Stimulated activated CD8-positive, alpha-beta memory T cell treated with anti-CD3 and anti-CD28 coated beads, Interleukin-15, amount 100 ng/mL, for 4 hours (primary cell): ENCODE measurements at places on chromosomes 5 and 9.

DNA sequence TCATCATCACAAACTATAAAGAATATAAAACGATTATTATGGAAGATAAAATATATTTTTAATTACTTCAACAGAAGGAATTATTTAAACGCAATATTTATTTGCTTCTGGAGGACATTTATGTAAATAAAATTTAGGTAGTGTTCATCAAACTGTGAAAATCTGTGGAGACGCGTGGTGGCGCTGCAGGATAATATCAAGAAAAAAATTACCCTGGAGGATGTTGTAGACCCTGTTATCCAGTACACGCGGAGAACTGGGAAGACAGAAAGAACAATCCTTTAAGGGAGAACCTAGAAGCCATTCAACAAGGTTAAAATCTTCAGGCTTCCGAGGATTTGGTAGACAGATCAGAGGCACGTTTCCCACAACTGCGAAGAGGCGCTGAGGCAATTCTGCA, at the start of gene PCDHB12:
Gene PCDHB12 (plus strand): TSS at position 242 of the 400 bp plus-strand sequence. CDS start 189 bp downstream, outside the sequence.
- no peak for DNase-seq

DNA sequence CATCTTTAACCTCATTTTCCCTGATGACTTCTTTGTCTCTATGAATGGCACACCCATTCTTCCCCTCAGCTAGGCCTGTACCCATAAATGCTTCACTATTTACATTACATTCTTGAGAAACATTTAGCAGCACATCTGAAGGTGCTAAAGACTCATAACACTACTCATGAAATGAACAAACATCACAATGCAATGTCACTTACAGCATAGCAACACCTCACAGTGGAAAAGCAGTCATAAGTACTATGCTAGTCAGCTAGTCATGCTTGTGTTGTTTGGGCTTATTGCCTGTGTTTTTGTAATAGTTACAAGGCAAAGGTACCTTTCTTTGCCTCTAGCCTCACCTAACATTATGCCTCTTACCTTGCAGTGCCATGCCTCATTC, 228.9 kb downstream of the KIAA0825 start:
- DNase-seq = no peak

DNA sequence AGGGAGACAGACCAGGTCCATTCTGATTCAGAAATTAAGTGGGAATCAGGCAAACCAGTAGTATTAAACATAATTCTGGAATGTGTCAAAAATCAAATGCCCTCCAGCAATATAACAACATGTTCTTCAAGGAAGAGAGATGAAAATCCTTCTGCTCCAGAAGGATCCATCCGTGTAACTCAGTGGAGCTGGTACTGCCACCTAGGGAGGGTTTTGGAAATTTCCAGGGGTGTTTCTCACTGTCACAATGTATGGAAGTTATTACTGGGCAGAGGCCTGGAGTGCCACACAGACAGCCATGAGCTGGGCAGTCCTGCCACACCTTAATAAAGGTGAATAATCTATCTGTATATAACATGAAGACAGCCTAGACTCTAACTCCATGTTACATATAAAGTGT, 87.5 kb downstream of the TTLL11 start:
- no peak for DNase-seq

- no peak for DNase-seq
Measured at GRCh38 chr9:117233016-117233415, 181.8 kb downstream of the ASTN2 start.

GRCh38 chr5:143083006-143083405, 312.8 kb downstream of the ARHGAP26 start:
- DNase-seq = no peak

- DNase-seq = no peak
Measured at GRCh38 chr5:178902849-178903248, 7.1 kb downstream of the ZFP2 start.
